ENCODE measurements at places on chromosomes 1 and 21.

GRCh38 chr21:17402937-17403336 lies 109.9 kb upstream of the CXADR start:
- no peak for DNase-seq

GRCh38 chr1:12491656-12492055 lies 126.4 kb downstream of the DHRS3 start:
- DNase-seq: no peak

GRCh38 chr1:70945676-70946075 lies 101.9 kb downstream of the PTGER3 start:
- DNase-seq: no peak

DNA sequence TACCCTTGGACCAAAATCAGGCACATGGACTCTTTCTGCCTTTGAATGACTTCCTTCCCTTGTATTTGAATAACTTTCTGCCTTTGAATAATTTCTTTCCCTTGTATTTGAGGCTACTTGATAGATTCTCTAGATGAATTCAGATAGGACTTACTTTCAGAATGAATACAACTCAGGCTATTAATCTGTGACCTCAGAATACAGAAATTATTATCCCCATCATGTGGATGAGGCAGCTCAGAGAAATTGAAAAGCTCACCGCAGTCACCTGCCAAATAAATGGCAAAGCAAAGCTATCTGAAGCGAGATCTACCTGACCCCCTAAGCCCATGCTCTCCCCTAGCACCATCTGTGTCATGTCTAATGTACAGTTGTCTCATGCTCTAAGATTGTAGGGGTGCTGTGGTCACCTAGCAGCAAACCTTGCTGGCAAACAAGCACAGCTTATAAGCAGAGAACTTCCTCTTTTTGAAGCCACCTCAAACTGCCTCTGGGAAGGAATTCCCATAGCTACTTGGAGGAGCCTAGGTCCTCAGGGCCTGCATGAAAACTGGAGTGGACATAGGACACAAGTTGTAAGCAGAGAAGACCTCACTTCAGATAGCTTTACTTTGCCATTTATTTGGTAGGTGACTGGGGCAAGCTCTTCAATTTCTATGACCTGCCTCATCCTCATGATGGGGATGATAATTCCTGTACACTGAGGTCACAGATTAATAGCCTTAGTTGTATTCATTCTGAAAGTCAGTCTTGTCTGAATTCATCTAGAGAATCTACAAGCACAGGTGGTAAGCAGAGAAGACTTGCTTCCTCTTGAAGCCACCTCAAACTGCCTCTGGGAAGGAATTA lies 66.1 kb downstream of the FASLG start:
- DNase-seq: no peak

- DNase-seq: no peak
These were observed 1706.6 kb downstream of the MRPL39 start for GRCh38 chr21:23900727-23901126.

GRCh38 chr1:173248247-173248940 lies 41.3 kb upstream of the TNFSF4 start:
- no peak for DNase-seq

- DNase-seq: no peak
These were observed 223.6 kb downstream of the SRGAP2C start for GRCh38 chr1:121408354-121408753.

- DNase-seq: no peak
These were observed 98.6 kb upstream of the LPGAT1 start for GRCh38 chr1:211928993-211929637.

DNA sequence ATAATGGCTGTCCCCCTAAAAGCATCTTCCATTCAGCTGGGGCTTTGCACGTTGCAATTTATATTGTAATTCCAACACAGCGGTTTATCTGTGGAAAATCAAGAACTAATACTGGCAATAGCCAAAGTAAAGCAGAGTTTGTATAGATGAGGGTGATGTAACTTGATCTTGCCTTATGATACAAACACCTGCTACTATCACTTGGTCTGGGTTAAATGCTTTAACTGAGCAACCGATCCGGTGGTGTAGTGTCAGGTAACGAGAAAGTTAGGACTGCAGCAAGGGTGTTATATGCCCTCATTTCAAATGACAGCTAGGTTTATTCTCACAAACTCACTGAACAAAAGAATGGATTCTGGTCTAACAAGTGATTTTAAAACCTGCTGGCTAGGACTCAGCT lies 47.3 kb upstream of the PLPPR4 start:
- DNase-seq: no peak

DNA sequence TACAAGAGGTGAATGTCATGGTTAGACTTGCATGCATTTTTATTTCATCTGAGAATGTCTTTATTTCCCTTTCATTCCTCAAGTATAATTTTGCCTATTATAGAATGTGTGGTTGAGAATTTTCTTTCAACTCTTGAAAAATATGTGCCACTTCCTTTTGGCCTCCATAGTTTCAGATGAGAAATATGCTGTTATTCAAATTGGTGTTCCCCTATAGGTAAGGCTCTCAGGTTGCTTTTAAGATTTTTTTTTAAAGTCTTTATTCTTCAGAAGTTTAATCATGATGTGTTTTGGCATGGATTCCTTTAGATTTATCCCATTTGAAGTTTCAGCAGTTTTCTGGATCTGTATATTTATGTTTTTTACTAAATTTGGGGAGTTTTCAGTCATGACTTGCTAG lies 2.1 kb downstream of the MROH7 start:
- no peak for DNase-seq

- no peak for DNase-seq
These were observed 3.1 kb upstream of the JAK1 start for GRCh38 chr1:64969305-64970046.

DNA sequence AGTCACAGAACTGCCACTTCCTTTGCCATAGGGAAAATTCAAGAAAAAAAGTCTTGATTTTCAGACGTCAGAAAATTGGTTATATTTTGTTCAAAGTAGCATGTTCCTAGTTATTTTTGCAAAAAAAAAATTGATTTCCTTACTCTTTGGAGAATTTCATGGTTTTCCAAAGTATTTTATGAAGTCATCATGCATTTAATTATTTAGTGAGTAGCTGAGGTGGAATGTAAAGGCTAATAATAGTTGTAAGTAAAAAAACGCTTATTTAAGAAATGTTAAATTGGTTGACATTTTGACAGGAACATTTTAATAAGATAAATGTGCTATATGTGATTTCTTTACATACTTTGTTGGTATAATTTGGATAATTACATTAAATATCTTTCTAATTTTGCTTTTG lies 20.8 kb downstream of the TSEN15 start:
- no peak for DNase-seq

DNA sequence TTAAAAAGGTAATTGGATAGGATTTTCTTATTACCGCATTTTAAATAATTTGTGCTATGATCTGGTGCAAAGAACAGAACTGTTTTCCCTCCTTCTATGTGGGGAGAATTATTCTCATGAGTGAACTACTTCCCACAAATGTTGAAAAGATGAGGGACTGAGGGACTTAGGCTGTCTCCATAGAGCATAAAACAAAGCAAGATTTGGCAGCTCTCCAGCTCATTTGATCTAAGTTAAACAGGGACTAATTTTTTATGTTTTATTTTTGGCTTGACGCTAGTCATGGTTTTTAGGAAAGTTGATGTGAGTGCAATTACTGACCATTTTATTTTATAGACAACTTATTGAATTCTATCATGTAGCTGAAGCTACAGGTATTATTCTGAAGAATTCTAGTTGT lies 362.3 kb downstream of the HLX start:
- no peak for DNase-seq
